Hematopoietic multipotent progenitor cell treated with erythropoietin and hydrocortisone succinate and interleukin-3 and kit ligand, for 4 days (in vitro differentiated cells): ENCODE measurements at places on chromosomes 5 and 9.

- no peak for DNase-seq
Measured at GRCh38 chr5:173919443-173919842, 31.3 kb downstream of the CPEB4 start.

DNA sequence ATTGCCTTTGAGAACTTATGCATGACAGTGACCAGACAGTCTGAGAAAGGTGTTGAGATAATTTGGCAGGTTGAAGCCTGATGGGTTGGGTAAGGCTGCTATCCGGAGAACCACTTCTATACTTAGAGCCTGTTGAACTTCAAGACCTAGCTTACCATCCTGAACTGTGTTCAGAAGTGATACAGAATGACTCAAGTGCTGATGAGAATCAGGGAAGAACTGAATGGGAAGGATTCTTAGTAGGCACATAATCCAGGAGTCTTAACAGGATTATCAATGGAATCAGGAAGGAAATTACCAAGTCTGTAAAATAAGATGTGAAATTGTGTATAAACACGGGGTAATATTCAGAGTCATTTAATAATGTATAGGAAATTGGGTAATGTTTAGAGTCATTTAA, 9.0 kb upstream of the PAPPA start:
- no peak for DNase-seq

DNA sequence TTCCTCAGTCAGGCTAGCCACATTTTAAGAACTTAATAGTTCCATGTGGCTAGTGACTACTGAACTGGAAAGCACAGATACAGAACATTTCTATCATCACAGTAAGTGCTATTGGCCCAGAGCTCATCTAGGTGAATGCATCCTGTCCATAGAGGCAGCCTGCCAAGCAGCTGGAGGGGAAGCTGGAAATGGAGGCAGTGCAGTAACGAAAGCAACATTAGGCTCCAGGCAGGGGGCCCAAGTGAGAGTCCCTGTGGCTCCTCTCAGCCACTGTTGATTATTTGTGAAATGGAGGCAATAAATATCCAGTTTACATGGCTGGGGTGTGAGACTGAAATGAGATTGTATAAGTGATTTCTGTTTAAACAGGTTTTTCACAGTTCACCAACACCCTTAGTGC, 227.2 kb upstream of the KLF9 start:
- DNase-seq, result no peak

DNA sequence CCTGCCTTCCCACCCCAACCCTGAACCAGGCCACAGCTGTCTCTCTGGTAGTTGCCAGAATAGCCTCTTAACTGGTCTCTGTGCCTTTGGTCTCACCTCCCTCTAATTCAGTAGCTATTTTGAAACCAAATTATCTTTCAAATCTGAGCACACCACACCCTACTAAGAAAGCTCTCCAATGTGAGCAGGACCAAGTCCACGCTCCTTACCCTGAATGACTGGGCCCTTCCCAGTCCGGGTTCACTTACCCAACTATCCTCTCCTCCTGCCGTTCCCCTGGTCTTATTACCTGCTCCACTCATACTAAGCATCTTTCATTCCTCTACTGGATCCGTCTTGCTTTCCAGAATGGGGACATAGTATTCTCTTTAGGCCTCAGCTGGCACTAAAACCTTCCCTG, 16.8 kb downstream of the ANKH start:
- peak; percentile 28 for DNase-seq

DNA sequence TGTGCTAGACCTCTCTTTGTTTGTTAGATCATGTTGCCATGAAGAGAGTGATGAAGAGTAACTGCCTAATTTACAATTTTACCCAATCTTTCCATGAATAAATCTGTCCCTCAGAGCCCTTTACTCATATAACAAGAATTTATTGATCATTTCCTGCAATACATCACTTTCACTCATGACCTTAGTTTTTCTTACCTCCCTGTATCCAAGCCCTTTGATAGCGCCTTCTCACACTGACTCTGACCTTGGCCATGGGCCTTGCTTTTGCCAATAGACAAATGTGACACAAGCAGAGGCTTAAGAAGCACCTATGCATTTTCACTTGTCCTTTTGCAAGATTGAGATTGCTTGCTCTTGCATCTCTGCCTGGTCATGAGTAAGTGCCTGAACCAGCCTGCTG, 288.1 kb downstream of the NNT start:
- DNase-seq, result no peak

GRCh38 chr5:17219469-17219868, 2.0 kb downstream of the BASP1 start:
- DNase-seq, result no peak

GRCh38 chr9:69040646-69041045, 5.1 kb downstream of the FXN start:
- DNase-seq, result no peak

- no peak for DNase-seq
Measured at GRCh38 chr9:133779081-133779480, 40.9 kb upstream of the SARDH start.

- DNase-seq, result no peak
Measured at GRCh38 chr5:78102500-78102899, 192.0 kb downstream of the AP3B1 start.

- DNase-seq, result no peak
Measured at GRCh38 chr5:134022333-134022732, 17.6 kb upstream of the VDAC1 start.

DNA sequence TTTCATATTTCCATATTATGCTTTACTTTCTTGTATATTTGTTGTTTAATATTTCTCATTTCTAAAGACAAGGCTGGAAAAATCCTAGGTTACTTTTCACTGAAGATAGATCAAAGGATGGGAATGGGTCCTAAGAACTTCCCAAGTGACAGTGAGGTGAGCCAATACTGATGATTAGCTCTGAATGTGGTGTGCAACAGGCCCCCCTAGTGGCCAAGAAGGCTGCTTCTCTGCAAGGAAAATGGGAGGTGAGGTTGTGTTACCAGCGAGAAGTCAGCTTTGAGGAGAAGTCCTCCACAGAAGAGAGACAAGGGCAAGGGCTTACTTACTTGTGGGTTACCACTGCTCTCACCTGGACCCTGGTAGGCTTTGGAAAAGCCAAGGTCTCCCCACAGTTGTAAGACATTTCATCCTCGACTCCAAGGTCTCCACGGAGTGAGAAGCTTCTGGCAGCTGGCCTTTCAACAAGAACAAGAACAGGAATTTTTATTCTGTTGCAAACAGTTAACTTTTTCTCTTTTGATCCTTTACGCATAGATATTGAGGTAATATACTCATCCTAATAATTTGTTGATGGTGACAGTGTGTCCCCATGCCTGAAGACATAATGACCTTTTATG, 69.9 kb downstream of the MAMDC2 start:
- peak; percentile 74 for DNase-seq

DNA sequence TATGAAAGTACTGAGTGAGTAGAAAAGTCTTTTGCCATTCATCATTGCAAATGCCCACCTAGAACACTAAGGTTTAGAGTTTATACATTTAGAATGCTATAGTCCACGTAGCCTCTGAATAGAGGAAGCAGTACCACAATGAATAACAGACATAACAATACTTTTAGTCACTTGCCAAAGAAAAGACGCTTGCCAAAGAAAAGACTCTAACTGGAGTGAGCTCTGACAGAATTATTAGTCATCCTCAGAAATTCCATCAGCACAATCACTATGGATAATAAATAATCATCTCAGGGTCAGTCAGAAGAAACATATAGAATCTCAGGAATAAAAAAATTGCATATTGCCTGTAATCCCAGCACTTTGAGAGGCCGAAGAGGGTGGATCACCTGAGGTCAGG, 168.5 kb upstream of the TARS1 start:
- DNase-seq, result no peak

- peak; percentile 70 for DNase-seq
Measured at GRCh38 chr5:59596586-59597350, 296.8 kb downstream of the PDE4D start.

DNA sequence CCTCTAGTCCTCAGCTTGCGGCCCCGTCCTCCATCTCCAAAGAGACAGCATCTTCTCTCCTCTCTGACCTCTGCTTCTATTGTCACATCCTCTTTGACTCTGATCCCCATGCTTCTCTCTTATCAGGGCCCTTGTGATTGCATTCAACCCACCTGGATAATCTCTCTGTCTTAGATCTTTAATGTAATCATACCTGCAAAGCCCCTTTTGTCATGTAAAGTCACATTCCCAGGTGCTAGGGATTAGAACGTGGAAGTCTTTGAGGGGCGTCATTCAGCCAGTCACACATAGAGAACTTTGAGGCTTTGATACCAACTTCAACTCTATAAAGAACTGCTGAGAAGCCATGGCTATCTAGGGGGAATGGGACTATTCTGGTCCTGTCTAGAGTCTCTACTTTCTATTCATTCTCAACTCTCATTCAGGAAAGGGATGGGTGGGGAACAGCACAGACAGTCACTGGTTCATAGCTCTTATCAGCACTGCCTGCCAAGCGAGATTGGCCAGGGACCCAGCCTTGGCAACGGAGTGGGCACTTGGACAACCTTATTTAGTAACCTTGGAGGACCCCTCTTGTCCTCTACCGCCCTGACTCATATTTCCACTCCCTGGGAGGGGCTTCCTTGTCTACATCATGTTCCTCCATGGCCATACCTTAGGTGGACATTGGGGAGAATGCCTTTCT, 29.0 kb downstream of the TAS2R1 start:
- no peak for DNase-seq

GRCh38 chr5:42351956-42352355, 71.3 kb upstream of the GHR start:
- no peak for DNase-seq

DNA sequence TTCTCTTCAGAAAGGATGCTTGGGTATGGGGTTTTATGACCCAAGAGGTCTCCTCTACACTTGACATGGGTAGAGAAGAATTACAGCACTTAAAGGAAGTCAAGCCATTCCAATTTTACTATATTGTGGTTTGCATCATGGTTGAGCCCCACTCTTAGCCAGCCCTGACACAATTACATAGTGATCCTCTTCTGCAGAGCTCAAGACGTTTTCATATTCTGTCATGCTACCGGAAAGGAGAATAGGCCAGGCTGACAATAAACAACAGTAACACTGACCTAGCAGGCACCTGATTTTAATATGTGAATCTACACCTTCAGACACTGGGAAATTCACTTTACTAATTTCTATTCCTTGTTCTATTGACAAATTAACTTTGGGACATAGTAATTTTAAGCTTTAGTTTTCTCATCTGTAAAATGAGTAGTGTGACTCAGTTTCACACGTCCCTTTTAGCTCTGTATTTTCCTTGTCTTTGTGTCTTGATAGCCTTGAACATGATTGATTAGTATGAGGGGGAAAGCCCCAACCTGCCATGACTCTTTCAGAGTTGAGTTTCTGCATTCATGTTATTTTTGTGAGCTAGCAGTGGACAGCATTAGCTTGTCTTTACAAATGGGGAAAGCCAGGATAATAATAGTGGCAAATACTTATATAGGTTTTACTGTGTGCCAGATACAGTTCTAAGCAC, 83.8 kb downstream of the SV2C start:
- DNase-seq, result no peak

GRCh38 chr5:67417839-67418238, 221.2 kb upstream of the CD180 start:
- DNase-seq, result no peak

DNA sequence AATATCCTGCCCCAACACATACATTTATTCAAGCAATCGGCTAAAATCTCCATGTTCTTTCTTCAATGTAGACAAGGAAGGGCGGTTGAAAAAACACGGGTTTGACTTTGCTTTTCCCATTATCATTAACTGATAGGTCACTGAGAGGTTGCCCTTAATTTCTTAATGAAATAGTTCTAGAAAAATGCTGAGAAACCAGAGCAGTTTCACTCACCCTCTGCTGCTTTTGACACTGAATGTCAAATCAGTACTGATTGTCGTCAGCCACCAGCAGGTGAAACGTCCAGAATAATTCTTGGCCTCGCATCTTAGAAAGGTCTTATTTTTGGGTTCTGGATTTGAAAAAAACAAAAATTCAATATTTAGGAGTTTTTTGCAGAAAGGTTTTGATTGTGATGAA, 8.1 kb downstream of the IL12B start:
- DNase-seq, result no peak

- peak; percentile 20 for DNase-seq
Measured at GRCh38 chr5:53469946-53470687, 10.3 kb upstream of the FST start.

- no peak for DNase-seq
Measured at GRCh38 chr5:150301170-150301505, 1.6 kb downstream of the ARSI start.

DNA sequence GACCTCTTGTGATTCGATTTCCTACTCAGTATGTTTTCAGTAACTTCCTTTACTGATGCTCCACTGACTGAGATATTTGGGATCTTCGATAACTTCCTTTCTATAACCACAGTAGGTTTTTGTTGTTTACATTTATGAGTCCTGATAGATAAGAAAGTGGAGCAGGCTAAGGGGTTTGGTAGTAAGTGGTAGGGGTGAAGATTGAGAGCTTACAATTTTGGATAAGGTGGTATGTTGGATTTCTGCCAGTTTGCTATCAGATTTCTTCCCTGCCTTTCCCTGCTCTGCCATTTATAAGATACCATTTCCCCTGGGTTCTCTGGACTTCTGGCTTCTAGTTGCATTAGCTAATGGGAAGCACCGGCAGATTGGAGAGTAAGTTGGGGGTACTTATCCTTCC, 7.9 kb upstream of the NDUFS4 start:
- DNase-seq, result peak; percentile 30

DNA sequence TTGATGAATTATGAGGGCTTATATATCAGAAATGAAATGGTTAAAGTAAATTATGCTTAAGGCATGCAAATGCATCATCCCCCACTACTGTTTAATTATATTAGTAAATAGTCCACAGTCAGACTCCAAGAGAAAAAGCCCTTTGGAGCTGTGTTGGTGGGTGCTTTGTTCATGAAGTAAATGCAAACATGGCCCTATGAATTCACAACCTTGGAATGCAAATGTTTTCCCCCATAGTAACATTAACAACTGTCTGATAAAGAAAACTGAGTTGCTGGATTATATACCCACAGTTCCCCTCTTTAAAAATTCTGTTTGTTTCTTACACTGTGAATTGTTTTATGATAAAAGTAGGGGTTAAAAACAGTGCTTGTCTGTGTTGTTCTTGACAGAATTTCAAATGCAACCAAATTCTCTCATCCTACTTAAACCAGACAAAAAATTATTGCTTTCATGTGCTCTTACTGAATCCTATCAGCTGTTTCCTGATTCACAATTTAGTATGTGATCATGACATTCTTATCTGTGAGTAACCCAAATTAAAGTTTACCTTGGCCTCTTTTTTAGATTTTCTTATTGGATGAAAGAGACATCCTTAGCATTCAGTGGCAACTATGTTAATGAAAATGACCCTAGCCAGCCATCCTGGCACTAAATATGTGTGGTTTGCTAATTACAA, 48.5 kb upstream of the SNCAIP start:
- no peak for DNase-seq

GRCh38 chr9:94577571-94577970, 16.1 kb downstream of the FBP2 start:
- no peak for DNase-seq

GRCh38 chr9:80143899-80144298, 572.1 kb downstream of the TLE4 start:
- DNase-seq, result no peak

DNA sequence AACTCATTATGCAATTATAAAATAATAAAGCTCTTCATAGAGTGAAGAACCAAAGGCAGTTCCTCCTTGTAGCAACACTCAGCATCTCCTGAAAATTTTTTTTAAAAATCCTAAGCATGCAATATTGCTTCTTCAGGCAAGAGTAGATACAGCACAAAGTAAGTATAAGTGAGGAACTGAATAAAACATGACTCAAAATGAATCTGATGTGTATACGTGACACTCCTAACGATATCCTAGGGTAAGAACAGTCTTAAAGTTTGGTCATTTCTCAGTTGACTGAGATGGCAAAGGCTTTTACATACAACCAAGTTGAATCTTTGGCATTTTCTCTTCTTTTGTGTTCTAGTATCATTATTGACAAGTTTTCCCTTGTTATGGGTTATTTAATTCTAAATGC, 41.1 kb upstream of the AOPEP start:
- no peak for DNase-seq
